ENCODE measurements at places on chromosomes 2 and 18.

DNA sequence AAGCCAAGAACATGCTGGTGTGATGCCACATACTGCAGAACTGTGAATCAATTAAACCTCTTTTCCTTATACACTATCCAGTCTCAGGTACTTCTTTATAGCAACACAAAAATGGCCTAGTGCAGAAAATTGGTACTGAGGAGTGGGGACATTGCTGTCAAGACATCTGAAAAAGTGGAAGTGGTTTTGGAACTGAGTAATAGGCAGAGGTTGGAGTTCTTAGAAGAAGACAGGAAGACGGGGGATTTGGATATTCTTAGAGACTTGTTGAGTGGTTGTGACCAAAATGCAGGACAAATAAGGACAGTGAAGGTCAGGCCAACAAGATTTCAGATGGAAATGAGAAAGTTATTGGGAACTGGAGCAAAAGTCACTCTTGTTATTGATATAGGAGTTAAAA is 31.3 kb upstream of the CDH2 start:
- DNase-seq, result no peak

- no peak for DNase-seq
Measured at GRCh38 chr18:39966275-39966674, 1988.8 kb upstream of the PIK3C3 start.

DNA sequence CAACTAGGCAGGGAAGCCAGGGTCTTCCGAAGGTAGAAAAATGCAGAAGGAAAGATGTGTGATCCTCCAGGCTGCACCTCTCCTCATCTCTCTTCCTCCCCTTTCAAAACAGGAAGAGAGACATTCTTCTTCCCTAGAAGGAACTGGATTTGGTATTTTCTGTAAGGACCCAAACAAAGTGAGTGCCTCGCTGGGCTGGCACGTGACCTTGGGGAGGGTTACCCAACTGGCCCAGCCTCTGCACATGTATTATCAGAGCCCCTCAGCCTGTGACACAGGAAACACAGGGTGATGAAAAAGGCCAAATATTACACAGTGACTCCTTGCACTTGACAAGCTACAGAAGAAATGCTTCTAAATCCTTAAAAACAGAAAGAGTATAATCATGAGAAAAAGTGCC is 2.3 kb downstream of the HJURP start:
- peak; percentile 28 for DNase-seq

- no peak for DNase-seq
Measured at GRCh38 chr2:37602702-37603101, 68.7 kb downstream of the CDC42EP3 start.

GRCh38 chr18:70985948-70986347 is 697.1 kb downstream of the SOCS6 start:
- no peak for DNase-seq

DNA sequence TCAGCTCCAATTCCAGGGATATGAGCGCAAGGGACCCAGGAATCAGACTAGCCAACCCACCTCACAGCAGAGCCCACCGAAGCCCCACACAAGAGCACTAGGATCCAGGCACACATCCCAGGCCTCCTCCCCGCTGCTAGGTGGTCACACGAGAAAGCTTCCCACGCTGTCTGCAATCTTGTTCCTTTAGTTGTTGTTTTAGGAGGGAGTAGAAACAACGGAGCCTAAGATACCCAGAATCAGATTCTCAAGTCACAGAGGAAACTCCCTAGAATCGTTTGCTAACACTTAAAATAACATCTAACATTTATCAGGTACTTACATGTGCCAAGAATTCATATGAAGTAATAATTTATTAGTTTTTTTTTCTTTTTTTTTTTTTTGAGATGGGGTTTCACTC is 9.7 kb upstream of the ATL2 start:
- DNase-seq, result no peak

GRCh38 chr2:113230531-113230930 is 48.2 kb downstream of the PAX8 start:
- DNase-seq, result no peak

- no peak for DNase-seq
Measured at GRCh38 chr2:209936106-209936666, 66.3 kb upstream of the RPE start.

- peak; percentile 88 for DNase-seq
Measured at GRCh38 chr2:96157649-96158553, 12.7 kb upstream of the DUSP2 start.

DNA sequence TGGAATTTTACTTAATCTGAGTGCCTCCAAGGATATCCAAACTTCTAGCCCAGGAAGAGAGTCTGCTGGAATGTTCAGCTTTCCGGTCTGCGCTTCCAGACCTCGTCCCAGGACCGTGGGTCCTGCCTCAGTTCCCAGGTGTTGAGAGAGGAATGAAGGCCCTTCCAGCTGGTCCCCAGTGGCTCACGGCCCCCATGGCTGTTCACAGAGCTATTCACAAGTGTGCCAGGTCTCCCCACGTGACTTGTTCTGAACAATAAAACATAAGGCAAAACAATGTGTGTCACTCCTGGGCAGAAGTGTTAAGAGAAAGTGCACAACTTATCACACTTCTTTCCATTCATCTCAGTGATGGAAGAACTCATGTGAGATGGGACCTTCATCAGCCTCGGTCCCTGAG is 20.1 kb upstream of the TEX51 start:
- DNase-seq, result no peak

DNA sequence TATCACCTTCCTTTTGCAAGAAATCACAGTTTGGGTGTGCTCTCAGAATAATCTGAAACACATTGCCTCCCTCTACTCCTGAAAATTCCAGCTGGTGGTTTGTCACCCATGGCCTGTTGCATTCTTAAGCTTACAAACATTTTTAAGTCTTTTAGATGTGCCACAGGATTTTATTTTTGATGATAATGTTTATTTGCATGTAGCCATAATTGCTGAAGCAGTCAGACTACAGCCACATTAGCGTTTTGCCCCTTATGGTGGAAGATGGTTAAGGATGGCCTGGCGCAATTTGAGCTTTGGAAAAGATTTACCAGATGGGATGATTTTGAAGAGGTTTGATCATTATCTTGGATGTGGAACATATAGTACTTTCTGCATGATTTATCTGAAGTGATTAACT is 439.5 kb downstream of the MEIS1 start:
- no peak for DNase-seq

Measured in CD14-positive monocyte (primary cell).